Thymus (tissue), 14 donors: ENCODE measurements at places on chromosomes 4 and X. TPM values are rescaled to one million over a fixed set of nuclear protein-coding genes. Genes with fewer than 3 reads are reported as not detected.

The DCAF4L1 gene
- total RNA-seq = 0.09 TPM

The NDST3 gene
- total RNA-seq = 5.7 TPM

The NUDT10 gene
- total RNA-seq = 0.85 TPM

GRCh38 chr4:153488006-153488891 lies 22.1 kb downstream of the TMEM131L start:
- DNase-seq = no peak

The FABP2 gene
- total RNA-seq = 0.28 TPM

The BRCC3 gene
- total RNA-seq = 11.8 TPM

The TKTL2 gene
- not detected for total RNA-seq

DNA sequence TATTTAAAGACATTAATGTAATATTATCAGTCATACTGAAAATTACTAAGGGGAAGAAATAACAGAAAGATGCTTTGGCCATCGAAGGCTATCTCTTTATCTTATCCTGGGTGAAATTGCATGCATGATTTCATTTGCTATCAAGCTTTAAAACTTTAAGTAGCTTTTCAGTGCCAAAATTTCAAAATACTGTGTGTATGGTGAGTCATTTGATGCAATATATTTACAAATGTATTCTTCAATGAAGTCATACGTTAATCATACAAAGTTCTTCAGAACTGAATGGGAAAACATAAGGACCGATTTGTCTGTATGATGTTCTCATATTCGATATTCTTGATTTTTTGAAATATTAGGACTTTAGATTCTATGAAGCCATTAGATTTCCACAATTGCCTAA lies 1295.8 kb upstream of the AGA start:
- DNase-seq = no peak

DNA sequence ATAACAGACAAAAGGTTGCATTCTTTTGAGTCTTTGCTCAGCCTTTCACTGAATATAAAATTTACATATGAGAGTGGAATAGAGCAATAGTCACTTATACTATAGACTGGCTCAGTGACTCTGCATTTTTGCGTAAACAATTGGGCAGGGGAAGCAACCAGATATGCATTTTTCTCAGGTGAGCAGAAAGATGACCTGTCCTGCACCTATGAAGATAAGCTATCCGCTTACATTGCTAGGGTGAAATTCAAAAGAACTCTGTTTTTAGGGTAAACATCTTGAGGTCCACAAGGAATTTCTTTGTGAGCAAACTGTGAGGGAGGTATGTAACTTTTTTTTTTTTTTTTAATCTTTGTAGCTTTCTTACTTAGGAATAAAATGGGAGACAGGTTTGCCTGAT lies 602.4 kb upstream of the PRKX start:
- DNase-seq = no peak

DNA sequence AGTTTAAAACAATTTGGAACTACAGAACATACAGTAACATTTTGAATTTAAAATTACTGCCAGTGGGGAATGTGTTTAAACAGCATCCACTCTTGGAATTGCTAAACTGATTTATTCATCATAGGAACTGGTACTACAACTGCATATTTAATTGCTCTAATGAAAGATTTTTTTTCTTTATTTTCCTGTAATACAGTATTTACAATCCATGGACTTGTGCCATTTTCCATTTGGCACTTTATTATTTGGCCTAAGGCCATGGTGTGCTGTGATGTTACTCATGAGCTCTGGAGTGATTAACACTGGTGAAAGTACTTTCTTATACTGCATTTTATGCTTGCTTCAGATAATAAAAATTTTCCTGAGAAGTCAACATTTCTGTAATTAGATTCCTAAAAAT lies 69.7 kb upstream of the NUDT6 start:
- no peak for DNase-seq

The P2RY4 gene
- total RNA-seq = not detected

DNA sequence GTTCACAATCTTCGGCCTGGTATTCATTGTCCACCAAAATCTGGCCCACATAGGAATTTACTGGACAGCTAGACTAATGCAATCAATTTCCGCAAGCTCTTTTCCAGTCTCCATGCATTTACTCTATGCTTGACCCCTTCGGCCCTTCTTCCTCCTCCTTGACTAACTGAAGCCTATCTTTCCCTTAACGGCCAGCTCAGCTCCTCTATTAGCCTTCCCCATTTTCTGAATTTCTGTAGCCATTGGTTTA lies 1.2 kb upstream of the PHKA2 start:
- DNase-seq = no peak

The CITED1 gene
- 0.52 TPM for total RNA-seq

DNA sequence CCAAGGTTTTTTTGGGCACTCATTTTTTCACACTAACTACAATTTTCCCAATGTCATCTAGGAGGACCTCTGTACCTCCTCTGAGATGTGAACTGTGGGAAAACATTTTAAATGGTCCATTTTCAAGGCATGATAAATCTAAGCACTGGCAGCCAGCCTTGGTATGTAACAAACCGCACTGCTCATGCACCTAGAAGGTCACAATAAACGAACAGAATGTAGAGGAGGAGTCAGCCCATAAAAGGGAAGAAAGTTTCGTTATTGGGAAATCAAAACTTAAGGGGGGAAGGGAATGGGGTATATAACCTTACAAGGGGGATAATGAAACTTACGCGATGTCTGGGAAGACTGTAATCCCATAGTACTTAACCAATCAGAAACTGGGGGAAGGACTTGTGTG lies 16.4 kb downstream of the COX18 start:
- DNase-seq = no peak

DNA sequence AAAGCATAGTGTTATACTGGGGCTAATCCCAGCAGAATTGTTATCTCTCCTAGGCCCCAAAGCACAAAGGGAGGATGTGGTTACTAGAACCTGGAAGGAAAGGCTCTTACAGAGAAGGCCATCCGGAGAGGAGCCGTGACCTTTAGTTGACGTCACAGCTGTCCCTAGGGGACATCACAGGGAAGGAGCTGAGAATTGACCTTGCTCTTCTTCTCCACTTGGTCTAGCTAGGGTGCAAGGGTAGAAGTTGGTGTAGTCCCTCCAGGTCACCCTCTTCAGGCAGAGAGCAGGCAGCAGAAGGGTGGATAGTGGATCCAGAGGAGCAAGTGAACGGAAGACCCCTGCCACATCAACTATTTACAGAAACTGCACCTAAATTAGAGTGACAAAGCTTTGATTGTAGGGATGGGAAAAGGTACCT lies 22.8 kb upstream of the FGF2 start:
- DNase-seq = no peak

DNA sequence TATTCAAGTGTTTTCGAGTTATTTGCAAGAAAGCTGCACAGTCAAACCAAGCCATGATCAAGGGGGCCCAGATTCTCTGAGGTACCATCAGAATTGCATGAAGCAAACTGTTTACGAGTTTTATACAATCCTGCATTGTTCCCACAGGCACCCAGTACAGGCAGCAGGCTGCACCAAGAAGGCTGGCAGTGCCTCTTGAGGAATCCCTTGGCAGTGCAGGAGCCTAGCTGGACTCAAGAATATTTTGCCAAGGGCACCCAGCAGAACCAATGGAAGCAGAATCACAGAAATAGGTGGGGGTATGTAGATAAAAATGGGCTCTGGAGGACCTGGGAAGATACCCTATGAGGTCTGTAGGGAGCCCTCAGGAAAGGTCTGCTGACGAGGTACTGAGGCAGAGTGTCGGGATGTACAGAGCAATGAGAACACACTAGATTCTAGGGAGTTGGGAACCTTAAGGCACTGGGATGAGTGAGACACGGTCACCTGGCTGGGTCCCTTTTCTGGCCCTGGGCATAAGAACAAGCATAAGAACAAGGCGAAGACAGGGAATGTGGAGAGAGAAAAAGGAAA lies 2.5 kb upstream of the PLP1 start:
- DNase-seq = no peak
